Right renal pelvis (tissue), 4 donors: ENCODE measurements at places on chromosomes 4 and X. TPM values are rescaled to one million over a fixed set of nuclear protein-coding genes. Genes with fewer than 3 reads are reported as not detected.

- no peak for DNase-seq
Measured at GRCh38 chr4:143420227-143420626, 83.6 kb downstream of the GAB1 start.

GRCh38 chrX:2756548-2756947 is 4.7 kb downstream of the XG start:
- DNase-seq: no peak

DNA sequence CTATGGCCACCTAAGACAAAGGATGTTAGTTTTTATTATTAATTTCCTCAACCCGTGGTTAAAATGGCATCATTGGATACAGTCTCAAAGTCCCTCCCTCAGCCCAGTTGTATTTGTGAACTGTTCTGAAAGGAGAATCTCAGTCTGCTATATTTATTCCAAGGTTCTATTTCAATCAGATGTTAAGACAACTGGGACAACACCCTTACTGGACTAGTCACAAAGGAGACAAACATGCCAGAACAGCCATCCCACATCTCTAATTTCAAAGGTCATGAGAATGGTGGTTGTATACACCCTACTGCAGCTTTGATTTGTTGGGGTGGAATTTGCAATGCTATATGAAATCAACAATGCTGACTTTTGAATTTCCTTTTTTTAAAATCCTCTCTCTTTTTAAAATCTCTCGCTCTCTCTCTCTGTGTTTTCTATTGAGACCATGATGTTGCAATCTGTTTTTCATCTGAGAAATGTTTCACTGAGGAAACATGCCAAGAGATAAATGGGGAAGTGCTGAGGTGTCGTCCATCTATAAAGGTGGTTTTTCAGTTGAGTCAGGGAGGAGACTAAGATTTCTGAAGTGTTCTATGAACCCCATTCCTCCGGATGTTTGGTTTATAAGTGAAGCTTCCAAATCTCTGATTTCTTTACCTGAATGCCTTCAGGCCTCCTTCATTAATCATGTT is 201.5 kb upstream of the GATB start:
- DNase-seq: no peak

DNA sequence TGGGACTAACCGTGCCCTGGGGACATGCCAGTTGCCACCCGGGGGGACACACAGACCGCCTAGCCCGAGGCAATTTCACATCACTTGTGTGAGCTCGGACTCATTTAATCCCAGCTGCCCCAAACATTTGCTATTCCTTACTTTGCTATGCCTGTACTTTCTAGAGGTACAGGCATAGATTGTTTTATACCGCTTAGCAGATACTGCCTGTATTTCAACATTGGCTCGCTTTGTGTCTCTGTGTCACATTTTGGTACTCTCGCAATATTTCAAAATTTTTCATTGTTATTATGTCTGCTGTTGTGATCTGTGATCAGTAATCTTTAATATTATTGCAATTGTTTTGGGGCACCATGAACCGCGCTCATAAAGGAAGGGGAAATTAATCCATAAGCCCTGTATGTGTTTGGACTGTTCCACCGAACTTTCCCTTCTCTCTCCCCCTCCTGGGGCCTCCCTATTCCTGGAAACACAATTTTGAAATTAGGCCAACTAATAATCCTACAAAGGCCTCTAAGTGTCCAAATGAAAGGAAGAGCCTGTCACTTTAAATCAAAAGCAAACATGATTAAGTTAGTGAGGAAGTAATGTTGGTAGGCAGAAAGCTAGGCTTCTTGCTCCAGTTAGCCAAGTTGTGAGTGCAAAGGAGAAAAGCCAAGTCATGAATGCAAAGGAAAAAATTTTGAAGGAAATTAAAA is 568 bp upstream of the CASP6 start:
- peak; percentile 8 for DNase-seq

DNA sequence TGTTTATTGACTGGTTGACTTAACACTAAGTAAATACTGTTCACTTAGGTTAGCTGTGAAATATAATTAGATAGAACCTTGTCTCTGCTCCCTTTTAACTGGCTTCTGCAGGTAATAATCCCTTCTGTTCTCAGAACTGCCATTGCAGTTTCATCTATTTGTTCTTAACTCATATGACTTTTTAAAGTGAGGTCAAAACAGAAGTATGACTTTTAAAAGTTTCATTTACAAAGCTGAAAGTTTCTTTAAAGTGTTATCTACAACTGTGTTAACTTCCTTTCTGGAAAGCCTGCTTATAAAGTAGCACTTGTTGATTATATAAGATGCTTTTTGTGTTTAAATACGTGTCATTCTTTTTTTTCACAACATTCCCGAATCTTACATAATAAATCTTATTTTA is 127.4 kb downstream of the TET2 start:
- no peak for DNase-seq

DNA sequence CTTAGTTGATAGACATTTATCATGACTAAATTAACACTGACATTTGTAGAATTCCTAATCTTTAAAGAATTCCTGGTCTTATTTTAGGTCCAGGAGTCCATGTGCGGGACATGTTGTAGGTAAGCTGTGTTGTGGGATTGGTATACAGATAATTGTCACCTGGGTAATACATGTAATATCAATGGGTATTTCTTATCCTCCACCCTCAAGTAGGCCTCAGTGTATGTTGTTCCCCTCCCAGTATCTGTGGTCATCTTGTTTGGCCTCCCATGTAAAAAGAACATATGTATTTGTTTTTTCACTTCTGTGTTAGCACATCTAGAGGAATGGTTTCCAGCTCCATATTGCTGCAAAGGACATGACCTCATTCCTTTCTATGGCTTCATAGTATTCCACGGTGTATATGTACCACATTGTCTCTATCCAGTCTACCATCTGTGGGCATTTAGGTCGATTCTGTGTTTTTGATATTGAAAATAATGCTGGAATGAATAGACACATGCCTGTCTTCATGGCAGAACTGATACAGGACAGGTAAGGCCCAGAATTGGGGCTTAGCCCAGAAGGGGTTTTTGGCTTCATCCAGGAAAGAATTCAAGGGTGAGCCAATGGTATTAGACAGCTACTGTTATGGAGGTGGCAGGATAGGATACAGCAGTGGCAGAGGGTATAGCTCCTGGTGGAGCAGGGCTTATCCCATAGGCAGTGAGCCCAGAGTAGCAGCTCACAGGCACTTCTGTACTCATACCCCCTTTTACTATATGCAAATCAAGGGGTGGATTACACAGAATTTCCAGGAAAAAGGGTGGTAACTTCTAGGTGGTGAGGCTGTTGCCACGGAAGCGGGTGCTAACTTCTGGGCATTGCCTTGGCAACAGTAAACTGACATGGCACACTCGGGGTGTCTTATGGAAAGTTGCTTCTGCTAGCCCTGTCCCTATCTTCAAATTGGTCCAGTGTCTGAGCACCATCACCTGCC is 66.1 kb upstream of the WDR1 start:
- no peak for DNase-seq

GRCh38 chrX:70826715-70827114 is 81.8 kb downstream of the TEX11 start:
- DNase-seq: no peak

DNA sequence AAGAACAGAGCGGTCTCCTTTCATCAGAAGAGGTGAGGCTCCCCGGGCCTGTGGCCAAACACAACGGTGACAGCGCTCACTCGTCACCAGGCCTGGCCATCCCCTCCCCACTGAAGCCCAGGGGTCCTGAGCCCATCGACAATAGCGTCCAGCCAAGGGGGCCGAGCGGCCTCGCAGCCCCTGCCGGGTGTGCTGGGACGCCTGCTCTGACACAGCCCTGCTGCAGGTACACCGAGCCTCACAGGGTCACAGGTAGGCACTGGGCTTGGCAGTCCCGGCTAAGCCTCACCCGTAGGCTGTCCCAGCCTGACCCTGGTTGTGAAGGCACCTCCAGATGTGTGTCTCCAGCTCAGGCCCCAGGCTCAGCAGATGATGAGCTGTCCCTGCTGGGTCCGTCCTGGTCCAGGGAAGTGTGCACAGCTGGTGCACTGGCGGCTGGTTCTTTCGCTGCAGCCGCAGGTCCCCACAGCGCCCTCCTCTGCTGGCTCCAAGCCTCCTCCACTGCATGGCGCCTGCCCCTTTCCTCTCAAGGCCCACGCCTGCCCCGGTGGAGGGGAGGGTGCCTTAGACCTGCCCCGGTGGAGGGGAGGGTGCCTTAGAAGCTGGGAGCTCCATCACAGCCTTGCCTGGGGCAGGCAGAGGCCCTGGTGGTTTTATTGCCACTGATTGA is 21.5 kb downstream of the UVSSA start:
- no peak for DNase-seq

DNA sequence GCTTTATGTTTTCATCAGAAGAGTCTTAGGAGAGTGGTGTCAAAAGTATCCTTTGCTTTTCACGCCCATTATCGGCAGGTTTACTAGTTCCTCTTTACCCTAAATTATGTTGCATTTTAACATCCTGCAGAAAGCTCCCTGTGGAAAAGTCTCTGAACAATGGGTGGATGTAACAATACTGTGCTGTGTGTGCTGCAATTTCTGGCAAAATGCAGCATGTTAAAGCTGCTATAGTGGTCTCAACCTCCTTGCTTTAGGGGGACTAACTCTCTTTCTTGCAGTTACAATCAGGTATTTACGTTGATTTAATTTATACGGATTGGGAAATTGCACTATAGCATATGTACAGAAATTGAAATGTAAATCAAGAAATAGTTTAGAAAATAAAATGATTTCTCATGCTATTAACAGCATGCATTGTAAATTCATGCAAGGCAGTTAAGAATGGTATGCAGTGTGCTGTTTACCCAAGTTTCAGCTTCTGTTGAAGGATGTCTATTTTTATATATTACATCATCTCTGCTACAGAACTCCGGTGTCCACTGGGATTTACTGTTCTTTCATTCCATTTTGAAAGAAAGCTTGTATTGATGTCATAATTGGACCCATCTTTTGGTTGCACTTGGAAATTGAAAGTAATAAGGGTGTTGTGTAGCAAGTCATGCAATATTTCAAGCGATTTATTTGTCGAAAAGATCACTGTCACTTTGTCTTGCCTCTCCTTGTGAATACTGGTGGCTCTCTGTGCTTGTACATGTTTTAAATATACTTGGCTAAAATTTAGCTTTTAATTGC is 145.7 kb downstream of the RAPGEF2 start:
- no peak for DNase-seq

GRCh38 chr4:8395504-8396296 is 44.8 kb downstream of the ACOX3 start:
- no peak for DNase-seq

DNA sequence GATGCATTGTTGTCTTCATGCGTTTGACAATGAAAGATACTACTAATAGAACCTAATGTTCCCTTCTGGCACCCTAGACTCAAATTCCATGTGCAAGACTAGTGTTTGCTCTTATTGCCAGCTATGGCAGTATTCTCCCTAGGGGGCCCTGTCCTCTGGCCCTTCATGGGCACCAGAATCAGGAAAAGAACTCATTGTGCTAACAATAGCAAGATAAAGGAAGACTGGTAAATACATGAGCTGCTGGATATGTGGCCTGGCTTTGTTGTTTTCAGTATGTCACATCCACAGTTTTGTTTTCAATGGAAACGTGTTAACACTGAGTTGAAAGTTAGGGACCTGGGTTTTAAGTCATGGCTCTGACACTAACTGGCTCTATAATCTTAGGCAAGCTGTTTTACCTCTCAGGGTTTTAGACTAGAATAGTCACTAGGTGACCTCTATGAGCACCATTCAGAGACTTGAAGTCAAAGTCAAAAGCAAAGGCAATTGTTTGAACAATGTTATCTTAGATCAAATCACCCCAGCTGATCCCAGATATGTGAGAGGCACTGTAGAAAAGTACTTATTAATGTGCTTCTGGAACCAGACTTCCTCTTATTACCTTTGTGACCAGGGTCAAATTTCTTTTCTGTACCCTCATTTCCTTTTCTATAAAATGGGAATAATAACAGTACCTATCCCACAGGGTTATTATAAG is 253.7 kb upstream of the DIAPH2 start:
- no peak for DNase-seq

DNA sequence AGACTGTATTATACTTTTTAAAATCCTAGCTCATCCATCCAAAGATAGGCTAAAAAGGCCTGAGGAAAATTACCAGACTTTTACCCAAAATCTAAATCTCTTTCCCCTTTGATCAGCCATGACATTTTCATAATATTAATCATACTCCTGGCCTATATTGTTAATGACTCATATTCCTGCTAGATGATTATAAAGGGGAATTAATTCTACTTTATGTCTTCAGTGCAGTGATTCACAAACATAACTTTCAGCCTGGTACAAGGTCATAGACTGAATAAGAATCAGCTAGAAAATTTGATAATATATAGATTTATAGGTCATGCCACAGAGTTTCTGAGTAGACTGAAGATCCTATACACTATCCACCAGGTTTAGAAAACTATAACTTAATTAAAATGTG is 1905.4 kb downstream of the C4orf33 start:
- no peak for DNase-seq

GRCh38 chr4:52822583-52822971 is 39.5 kb upstream of the RASL11B start:
- DNase-seq: no peak

DNA sequence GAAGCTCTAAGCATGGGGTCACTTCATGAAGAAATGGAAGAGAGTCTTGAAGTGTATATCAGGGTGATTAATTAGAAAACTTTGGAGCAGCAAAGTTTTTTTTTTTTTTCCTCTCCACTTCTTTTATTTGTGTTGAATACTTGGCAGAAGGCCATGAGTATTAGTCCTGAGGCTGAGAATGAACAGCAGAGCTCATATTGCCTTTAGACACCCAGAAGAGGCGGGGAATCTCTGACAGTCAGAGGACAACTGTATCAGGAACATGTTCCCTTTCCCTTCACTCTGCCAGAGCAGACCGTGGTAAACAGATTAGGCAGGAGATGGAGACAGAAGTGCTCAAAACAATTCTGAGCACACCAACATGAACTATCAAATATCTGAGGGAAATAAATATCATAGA is 300.9 kb downstream of the FAM47A start:
- no peak for DNase-seq

GRCh38 chr4:121677524-121677923 is 19.3 kb downstream of the ANXA5 start:
- DNase-seq: no peak

- no peak for DNase-seq
Measured at GRCh38 chrX:115949900-115950822, 220.4 kb upstream of the AGTR2 start.

The MAGEA12 gene
- not detected for polyA plus RNA-seq

The SYP gene
- 1.5 TPM for polyA plus RNA-seq

The LRP2BP gene
- polyA plus RNA-seq: 3.5 TPM

The SH3RF1 gene
- polyA plus RNA-seq: 33.4 TPM

The S100P gene
- 30.4 TPM for polyA plus RNA-seq

The CCDC158 gene
- 0.55 TPM for polyA plus RNA-seq

The TBX22 gene
- 2.3 TPM for polyA plus RNA-seq

The CXXC4 gene
- polyA plus RNA-seq: 10.2 TPM

The TEX11 gene
- polyA plus RNA-seq: not detected

The PDZD4 gene
- 8.6 TPM for polyA plus RNA-seq

The SPANXC gene
- not detected for polyA plus RNA-seq

The RIPPLY1 gene
- polyA plus RNA-seq: 3.1 TPM

The ABRAXAS1 gene
- polyA plus RNA-seq: 26.7 TPM

The ASB11 gene
- polyA plus RNA-seq: 0.03 TPM
